Endothelial cell of umbilical vein (primary cell): ENCODE measurements at places on chromosomes 16 and 17. TPM values are rescaled to one million over a fixed set of nuclear protein-coding genes. Genes with fewer than 3 reads are reported as not detected.

ARHGDIG gene
- polyA plus RNA-seq = 2.2 and 3.8 TPM in 2 replicates

PIGW gene
- 5.1 and 5.9 TPM in 2 replicates for polyA plus RNA-seq

GPR179 gene
- not detected in 2 replicates for polyA plus RNA-seq

KRT33B gene
- not detected in 2 replicates for polyA plus RNA-seq

DPEP3 gene
- polyA plus RNA-seq = 0.03 and 0.06 TPM in 2 replicates

NUPR1 gene
- polyA plus RNA-seq = 1.2 and 1.8 TPM in 2 replicates

SLX1A gene
- 28.9 and 29.8 TPM in 2 replicates for polyA plus RNA-seq

IL21R gene
- 0.03 TPM in 2 replicates for polyA plus RNA-seq

HBA2 gene
- polyA plus RNA-seq = not detected in 2 replicates

KIFC3 gene
- polyA plus RNA-seq = 36.3 and 38.1 TPM in 2 replicates

KRT38 gene
- polyA plus RNA-seq = not detected in 2 replicates

RMI2 gene
- 3.3 and 5.3 TPM in 2 replicates for polyA plus RNA-seq

KRTAP16-1 gene
- polyA plus RNA-seq = not detected in 2 replicates

TPSD1 gene
- polyA plus RNA-seq = not detected in 2 replicates

RGS11 gene
- 4.9 and 7.2 TPM in 2 replicates for polyA plus RNA-seq

OTOA gene
- polyA plus RNA-seq = 0.05 TPM in 1 of 2 replicates, not detected in the other

HS3ST6 gene
- not detected in 2 replicates for polyA plus RNA-seq

MARCHF10 gene
- 0.11 and 0.14 TPM in 2 replicates for polyA plus RNA-seq

SRSF1 gene
- polyA plus RNA-seq = 133 and 147 TPM in 2 replicates

GP2 gene
- polyA plus RNA-seq = not detected in 2 replicates

C17orf67 gene
- polyA plus RNA-seq = 1.9 and 2.4 TPM in 2 replicates

TLCD3A gene
- polyA plus RNA-seq = 54.1 and 65.5 TPM in 2 replicates

HNF1B gene
- not detected in 2 replicates for polyA plus RNA-seq

FAM234A gene
- polyA plus RNA-seq = 89.4 and 98.8 TPM in 2 replicates

TNFRSF13B gene
- not detected in 2 replicates for polyA plus RNA-seq

KCNH6 gene
- 0.07 and 0.13 TPM in 2 replicates for polyA plus RNA-seq

ASPHD1 gene
- polyA plus RNA-seq = 0.90 and 1.1 TPM in 2 replicates

HBQ1 gene
- 0.75 and 2.5 TPM in 2 replicates for polyA plus RNA-seq
